Bone marrow (tissue), 2 donors: ENCODE measurements at places on chromosomes 2 and 18.

DNA sequence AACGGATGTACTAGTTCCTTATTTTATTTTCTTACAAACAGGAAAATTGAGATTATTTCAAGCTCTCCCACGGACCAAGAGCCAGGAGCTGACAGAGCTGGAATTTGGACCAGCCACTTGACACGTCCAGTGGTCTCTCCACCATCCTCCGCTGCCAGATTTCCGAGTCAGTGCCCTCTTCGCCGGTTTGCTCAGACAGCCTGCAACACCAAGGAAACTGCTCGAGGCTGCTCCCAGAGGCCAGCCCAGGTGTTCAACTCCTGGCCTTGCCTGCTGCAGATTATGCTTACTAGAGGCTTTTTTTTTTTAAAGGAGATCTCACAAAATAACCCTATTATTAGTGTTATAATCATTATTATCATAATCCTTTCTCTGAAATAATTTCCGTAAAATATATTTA is 779.8 kb downstream of the RNF144A start:
- no peak for DNase-seq

- peak; percentile 79 for DNase-seq
These were observed 2.4 kb downstream of the SPRED2 start for GRCh38 chr2:65429786-65430602.

DNA sequence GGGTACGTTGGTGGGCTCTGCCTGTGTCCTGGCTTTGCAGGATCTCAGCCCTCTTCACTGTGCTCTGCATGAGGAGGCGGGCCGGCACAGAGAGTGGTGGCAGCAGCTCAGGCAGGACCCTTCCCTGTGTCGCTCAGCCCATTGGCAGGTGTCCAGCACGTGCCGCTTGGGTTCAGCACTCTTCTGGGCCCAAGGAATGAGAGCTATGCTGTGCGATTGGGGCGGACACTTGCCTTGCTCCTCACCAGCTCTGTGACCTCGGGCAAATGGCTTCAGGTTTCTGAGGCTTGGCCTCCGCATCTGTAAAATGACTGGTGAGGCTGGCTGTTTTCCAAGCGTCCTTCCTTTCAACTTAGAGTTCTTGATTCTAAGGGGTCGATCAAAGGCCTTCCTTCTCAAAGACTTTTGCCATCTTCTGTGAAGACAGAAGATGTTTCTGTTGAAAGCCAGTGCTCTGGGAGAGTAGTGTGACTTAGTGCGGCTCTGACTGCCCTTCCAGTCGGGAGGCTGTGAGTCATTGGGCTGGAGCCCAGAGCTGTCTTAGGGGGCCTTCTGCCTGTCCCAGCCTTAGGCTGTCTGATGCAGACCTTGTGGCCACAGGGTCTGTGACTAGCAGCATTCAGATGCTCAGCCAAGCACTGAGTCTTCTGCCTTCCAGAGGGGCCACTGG is 35.6 kb downstream of the GLI2 start:
- no peak for DNase-seq

GRCh38 chr2:69770193-69770702 is 28.3 kb downstream of the ANXA4 start:
- DNase-seq, result peak; percentile 5

- DNase-seq, result no peak
These were observed 179.4 kb downstream of the TXNL1 start for GRCh38 chr18:56458770-56459712.

DNA sequence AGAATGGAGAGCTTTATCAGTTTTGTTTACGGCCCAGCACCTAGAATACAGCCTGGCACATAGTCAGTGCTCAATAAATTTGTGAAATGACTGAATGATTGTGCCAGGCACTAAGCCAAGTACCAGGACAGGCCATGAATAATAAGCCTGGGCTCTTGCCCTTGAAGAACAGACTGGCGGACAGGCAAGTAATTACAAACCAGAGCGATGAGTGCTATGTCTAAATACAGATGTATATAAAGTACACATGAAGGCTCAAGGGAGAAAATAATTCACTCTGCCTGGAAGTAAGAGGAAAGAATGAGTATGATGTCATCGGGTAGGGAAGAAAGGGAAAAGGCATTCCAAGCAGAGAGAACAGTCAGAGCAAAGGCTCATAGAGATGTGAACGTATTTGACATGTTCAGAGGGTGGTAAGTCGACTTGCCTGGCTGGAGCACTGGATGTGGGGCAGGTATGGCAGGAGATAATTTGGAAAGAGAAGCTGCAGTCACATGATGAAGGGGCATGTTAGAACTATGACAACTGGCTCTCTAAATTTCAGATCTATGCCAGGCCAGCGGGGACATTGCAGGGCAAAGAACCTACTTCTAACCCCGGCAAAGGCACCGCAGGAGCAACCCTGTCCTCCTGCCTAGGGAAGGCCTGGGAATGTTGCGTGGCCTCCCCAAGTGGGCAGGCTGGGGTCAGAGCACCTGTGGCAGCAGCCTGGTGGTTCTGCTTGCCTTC is 119.1 kb upstream of the STPG4 start:
- no peak for DNase-seq

DNA sequence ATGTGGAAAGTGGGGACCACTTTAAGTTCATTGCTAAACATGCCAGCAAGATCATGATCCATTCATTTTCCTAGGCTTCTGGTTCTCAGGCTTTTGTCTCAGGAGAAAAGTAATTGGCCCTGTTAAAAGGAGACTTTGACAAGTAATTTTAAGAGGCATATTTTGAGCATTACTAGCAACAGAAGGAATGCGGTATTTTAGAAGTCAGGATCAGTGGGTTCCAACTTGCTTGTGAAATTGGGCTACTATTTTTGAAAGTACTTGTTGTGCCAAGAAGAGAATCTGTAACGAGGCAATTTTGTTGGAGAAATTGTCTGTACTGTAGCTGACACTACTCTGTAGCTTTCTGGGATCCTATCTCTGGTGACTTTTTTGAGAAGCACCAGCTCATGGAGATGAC is 59.4 kb downstream of the CERS6 start:
- DNase-seq, result no peak

DNA sequence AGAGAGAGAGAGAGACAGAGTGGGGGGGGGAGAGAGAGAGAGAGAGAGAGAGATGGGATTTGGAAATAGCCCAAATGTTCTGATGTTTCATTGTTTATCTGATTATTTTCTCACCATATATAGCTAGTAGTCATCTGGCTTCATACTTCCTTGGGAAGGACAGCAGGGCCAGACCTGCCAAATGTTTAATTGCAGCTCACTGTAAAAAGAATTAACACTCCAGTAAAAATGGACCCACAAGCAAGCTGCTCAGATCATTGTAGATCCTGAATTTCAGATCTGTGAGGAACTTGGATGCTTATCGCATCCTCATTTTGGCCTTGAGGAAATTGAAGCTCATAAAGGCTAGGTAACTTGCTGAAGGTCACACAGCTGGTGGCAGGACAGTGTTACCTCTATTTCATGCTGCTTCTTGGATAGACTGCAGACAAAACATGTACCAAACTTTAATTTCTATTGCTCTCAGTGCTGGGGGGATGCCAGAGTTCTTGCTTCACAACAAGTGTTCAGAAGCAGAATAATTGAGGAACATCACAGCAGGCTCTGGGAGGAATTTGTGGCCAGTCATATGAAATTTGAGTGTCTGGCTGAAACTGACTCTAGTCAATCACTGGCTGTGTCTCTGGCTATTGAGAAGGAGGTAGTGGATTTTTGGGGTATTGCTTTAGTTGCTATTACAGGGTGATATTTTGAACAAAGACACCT is 223.5 kb downstream of the PIK3C3 start:
- no peak for DNase-seq

GRCh38 chr2:54579061-54579681 is 123.0 kb downstream of the SPTBN1 start:
- no peak for DNase-seq

- DNase-seq, result no peak
These were observed 3.5 kb downstream of the MAP3K20 start for GRCh38 chr2:173079141-173079540.

DNA sequence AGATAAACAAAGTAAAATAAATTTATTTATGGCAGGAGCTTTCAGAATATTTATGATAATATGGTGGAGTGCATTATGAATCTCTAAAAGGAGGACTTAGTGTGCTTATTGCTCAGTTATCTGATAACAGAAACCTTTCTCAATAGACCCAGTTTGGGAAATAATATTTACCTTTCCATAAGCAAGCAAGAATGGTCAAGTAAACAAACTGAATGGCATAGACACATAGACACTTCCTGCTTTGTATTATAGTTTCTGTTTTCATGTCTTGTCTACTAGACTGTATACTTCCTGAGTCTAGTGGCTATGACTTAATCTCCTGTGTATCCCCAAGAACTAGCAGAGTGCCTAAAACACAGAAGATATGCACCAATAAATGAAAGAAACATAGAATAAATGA is 87.8 kb downstream of the UPP2 start:
- peak; percentile 47 for DNase-seq

DNA sequence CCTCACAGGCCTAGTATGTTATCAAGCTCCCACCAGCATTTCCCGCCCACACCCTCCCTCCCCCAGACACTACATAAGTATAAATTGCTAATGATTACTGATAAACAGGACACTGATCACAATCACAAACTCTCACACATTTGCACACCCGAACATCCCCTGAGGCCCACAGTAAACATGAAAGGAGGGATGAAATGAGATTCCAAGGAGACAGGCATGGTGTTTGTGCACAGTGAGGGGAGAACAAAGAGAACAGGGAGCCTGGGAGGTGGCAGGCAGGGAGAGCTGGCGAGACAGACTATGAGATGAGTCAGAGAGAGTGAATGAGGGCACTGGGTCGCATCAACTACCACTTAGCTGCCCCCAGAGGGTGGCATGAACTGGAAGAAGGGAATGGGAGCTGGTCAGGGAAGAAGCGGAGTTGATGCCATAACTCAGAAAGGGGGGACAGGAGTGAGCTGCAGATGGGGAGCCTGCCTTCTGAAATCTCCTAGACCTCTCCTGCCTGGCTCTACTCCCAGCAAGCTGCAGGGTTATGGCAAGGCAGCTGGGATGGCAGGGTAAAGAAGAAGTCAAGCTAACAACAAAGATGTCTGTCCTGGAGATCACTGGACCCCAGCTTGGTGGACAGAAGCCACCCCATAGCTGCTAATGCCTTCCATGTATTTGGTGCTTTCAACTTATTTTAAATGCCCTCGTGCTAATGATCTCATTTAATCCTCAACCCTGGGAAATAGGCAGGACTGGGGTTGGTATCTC is 5.1 kb downstream of the KIF3C start:
- DNase-seq, result no peak

DNA sequence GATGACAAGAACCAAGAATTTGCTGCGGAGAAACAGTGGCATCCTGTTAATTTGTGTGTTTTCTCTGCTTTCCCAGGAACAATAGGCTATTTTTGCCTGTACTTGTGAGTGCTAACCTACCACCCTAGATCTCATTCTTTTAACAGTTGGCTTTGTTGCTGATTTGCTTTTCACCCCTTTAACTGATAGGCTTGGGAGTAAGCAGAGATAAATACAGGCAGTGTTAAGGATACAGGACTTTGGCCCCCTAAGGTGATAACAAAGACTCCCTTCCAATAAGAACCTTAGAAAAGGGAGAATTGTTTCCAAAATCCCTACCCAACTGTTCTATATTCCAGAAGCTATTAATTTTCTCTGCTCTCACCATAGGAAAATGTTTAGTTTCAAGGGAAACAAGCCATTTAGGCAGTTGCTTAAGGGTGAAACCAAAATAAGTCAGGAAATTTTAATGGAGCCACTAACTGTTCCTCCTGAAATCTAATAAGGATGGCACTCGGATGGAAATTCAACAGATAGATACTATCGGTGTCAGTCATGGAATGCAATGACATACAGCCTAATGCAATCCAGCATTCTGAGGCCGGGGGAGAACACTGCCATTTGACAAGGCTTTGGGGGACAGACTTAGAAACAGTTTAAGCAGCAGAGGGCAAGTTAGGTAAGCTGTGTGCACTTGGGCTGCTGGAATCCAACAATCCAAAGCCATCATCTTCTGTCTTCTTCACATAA is 238.8 kb downstream of the RNF152 start:
- no peak for DNase-seq
